ENCODE measurements at places on chromosomes 2 and 18.

DNA sequence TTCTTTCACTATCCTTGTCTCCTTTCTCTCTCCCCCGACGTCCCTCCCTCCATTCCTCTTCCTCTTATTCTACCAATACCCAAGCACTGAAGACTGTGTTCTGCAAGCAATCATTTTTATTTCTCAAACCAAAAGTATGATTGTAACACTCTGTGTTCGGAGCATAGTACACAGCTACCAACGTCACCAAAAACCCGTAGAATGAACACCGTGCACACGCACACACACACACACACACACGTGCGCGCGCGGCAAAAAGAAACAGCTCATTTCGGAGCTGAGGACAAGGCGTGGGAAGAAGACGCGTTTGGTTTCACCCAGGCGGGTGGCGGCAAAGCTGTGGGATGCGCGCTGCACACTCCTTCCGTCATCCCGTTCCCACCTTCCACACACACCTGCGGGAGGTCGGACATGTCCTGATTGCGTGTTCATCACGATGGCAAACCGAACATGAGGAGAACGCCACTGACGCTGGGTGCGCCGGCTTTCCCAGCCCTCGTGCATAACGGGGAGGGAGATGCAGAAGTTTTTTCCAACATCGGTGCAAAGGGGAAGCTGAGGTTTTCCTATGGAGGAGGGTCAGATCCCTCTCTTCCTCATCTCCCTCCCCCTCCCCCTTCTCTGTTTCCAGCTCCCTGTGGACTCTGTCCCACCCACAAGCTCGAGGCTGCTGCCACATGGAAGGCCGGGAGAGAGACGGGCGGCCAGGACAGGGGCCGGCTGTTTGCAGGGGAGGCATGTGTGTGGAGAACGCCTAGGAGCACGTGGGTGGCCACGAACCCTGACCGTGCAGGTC is 20.4 kb downstream of the MBP start:
- DNase-seq = no peak

- DNase-seq = no peak
Measured at GRCh38 chr2:162746310-162746709, 92.3 kb downstream of the KCNH7 start.

DNA sequence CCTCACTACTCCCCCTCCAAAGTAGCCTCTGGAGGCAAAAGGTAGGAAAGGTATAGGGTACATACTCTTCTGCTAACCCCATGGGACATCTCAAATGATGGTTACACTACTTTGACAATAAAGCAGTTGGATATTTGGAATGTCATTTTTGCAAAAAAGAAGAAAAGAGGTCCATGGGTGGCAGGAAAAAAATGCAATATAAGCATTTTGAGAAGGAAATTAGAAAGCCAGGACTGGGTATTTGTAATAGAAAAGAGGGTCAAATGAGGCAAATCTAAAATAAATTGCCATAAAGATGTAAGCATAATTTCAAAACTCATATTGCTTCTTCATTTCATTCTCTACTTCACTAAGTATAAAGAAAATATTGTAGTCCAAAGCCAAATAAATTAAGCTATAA is 280.2 kb downstream of the NOL4 start:
- DNase-seq = no peak

- no peak for DNase-seq
Measured at GRCh38 chr18:39162013-39162827, 1596.6 kb upstream of the CELF4 start.

GRCh38 chr2:2016651-2017311 is 272.5 kb upstream of the PXDN start:
- no peak for DNase-seq

- DNase-seq = peak; percentile 61
Measured at GRCh38 chr2:127155947-127156346, 49.0 kb upstream of the BIN1 start.

DNA sequence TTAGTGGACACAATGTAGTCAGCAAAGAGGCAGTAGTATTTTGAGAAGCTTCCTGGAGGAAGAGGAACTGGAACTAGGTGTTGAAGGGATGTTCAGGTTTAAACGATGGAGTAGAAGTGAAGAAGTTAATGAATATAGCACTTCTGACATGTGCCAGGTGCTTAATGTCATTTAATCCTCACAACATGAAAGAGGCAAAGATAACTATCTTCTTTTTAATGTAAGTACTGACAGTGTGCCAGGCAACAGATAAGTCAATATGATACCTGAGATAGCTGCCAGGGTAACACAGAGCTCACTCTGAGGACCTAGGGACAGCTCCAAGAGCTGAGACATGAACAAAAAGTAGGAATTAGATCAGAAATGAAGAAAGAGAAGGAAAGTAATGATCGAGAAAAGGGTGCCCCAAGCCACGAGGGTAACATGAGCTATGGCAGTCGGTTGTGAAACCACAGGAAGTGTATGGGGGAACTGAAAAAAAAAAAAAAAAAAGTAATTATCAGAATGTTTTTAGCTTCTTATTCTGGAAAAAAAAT is 140.7 kb downstream of the RNF144A start:
- DNase-seq = peak; percentile 12

- DNase-seq = no peak
Measured at GRCh38 chr2:178828486-178828881, 21.3 kb upstream of the TTN start.

DNA sequence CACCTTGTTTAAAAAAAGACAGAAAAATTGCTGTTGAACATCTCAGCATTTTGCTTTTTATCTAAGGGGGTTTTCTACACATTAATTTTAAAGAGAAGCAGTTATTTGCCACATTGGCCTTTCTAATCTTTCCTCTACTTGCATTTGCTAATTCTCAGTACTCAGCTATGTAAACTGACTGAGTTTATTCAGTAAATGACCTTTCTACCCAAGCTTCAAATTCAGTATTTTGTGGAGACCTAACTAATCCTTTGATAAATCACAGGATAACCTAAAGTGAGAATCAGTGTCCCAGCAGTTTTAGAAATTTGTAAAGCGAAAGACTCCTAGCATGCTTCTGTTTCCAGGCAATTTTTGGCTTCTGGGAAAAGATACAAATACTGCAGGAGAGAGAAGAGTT is 288.4 kb downstream of the ASXL3 start:
- DNase-seq = no peak

DNA sequence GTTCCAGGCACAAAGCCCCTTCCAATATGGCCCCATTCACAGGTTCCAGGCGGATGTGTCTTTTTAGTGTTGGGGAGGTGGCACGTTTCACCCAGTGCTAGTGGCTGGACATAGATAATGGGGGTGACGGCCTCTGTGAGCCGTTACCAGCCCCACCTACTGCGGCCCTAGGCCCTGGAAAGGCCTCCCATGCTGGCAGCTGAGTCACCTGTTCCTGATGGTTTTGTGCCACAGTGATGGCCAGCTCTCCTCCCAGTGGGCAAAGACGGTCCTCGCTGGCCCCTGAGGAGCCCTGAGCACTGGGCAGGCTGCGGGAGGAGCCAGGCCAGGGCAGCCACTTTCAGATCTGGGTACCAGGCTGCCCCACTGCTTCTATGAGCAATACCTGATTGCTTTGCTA is 40.0 kb upstream of the GPC1 start:
- DNase-seq = no peak

GRCh38 chr2:167595839-167596471 is 651.4 kb downstream of the STK39 start:
- no peak for DNase-seq

DNA sequence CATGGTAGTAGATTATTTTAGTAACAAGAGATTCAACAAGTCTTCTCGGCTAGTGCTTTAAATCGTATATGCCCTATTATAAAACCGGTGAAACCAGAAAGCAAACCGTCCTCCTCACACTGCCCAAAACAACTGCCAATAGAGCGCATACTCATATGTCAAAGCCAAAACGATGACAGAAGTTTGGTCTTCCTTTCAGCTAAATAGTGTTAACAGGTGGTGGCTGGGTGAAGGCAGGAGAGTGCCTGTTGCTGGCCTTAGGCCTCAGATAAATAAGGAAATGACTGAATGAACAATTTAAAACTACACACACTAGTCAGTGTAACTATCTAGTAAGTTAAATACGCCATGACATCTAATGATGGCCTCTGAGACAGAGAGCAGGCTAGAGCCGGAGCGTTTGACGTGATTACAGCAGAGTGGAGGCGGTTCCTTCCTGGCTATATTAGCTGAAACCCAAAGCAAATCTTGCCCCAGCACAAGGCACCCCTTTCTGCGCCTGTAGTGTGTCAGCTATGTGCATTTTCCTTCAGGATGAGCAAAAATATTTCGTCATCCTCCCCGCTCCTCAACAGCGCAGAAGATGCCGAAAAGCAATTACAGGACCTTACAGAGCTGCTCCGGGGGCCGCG is 1.6 kb downstream of the LONRF2 start:
- no peak for DNase-seq

GRCh38 chr2:4381049-4381448 is 677.7 kb downstream of the DCDC2C start:
- DNase-seq = no peak

GRCh38 chr2:25222477-25223121 is 54.2 kb upstream of the POMC start:
- no peak for DNase-seq

GRCh38 chr2:53903011-53903410 is 43.2 kb upstream of the GPR75 start:
- no peak for DNase-seq

GRCh38 chr2:222000326-222000725 is 298.5 kb downstream of the PAX3 start:
- peak; percentile 97 for DNase-seq

- peak; percentile 36 for DNase-seq
Measured at GRCh38 chr2:63789338-63790020, 52.2 kb upstream of the UGP2 start.

- DNase-seq = no peak
Measured at GRCh38 chr2:191851158-191851557, 4.3 kb upstream of the CAVIN2 start.

GRCh38 chr2:223692191-223692947 is 90.2 kb upstream of the SCG2 start:
- DNase-seq = peak; percentile 70

- DNase-seq = no peak
Measured at GRCh38 chr2:171316755-171317337, 116.9 kb downstream of the METTL8 start.

- DNase-seq = peak; percentile 77
Measured at GRCh38 chr18:59070181-59070912, 69.3 kb upstream of the SEC11C start.

- peak; percentile 43 for DNase-seq
Measured at GRCh38 chr2:108364676-108365297, 13.0 kb upstream of the SULT1C4 start.

DNA sequence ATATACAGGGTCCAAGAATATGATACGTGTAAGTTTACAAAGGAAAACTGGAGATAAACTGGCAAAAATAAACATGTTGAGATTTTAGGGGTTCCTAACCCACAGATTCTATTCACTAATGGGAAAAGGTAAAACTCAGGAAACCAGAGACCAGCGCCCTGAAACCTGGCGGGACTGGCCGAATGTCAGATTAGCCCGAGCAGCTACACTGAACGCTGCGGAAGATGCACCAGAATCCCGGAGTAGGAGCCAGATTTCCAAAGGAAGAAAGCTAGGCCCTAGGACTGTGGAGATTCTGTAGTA is 679 bp upstream of the WDR75 start:
- no peak for DNase-seq

DNA sequence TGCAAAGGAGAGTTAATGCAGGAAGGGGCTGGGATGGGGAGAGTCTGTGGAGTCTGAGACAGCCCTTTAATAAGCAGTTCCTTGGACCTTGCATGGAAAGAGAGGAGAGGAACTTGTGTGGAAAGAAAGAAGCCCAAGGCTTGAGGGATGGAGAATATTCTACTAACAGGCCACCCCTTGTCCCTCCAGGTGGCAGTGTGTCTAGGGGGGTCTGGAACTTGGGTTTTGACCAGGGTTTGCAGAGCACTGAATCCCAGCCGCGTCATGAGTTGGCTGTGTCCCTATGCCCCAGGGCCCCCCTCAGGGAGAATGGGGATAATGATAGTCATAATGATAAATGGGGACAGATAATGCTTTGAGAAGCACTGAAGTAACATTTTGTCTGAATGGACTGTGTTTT is 15.0 kb downstream of the TCF7L1 start:
- DNase-seq = no peak

DNA sequence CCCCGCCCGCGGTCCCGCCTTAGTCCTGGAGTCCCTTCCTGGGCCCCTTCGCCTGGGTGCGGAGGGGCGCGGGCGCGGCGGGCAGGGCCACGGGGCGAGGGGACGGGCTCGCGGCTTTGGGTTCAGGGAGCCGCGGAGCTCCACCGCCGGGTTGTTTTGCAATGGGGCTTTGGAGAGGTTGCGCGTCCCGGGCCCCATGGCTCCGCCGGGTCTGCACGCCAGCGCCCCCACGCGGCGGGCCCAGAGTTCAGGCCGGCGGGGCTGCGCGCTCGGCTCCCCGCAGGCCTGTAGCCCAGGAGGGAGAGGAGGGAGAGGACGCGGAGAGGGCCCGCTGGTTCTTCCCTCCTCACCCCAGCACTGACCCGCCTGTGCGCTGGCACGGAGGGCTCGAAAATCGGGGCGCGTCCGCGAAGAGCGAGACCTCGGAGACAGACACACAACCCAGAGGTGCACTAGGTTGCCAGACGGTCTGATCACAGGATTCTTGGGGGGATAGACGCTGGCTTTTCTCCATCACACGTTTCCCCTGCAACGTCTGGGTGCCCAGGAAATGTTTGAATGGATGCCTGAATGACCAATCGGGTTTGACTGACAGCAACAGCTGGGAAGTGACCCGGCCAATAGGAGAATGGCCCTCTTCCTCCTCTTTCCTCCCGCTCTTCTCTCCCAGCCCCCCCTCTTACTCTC is 4.9 kb upstream of the SIX2 start:
- peak; percentile 52 for DNase-seq

- peak; percentile 70 for DNase-seq
Measured at GRCh38 chr2:152730591-152731333, 12.3 kb downstream of the ARL6IP6 start.

GRCh38 chr2:204566439-204566838 is 21.2 kb downstream of the PARD3B start:
- no peak for DNase-seq
